Right ventricle myocardium superior (tissue), 1 donor: ENCODE measurements at places on chromosomes 11 and 22. TPM values are rescaled to one million over a fixed set of nuclear protein-coding genes. Genes with fewer than 3 reads are reported as not detected.

MMP11 gene
- 25.3 TPM for total RNA-seq

INS gene
- not detected for total RNA-seq

OR8G5 gene
- total RNA-seq = not detected

MYOD1 gene
- not detected for total RNA-seq

KCNJ1 gene
- total RNA-seq = not detected

GGT5 gene
- total RNA-seq = 21.0 TPM

MMP12 gene
- total RNA-seq = not detected

EFCAB6 gene
- total RNA-seq = 1.7 TPM

PGA5 gene
- not detected for total RNA-seq

PANX2 gene
- total RNA-seq = 0.43 TPM

SCGB1C1 gene
- not detected for total RNA-seq

SOX6 gene
- 15.8 TPM for total RNA-seq

TESMIN gene
- total RNA-seq = 0.46 TPM

- no peak for DNase-seq
Measured at GRCh38 chr11:70834984-70835560, 417.3 kb downstream of the SHANK2 start.

DNA sequence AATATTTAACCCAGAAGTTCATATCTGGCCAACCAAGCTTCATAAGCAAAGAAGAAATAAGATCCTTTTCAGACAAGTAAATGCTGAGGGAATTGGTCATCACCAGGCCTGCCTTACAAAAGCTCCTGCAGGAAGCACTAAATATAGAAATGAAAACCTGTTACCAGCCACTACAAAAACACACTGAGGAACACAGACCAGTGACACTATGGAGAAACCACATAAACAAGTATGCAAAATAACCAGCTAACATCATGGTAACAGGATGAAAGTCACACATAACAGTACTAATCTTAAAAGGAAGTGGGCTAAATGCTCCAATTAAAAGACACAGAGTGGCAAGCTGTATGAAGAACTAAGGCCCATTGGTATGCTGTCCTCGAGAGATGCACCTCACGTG lies 311.4 kb downstream of the DYNC2H1 start:
- no peak for DNase-seq

GRCh38 chr22:38951734-38952133 lies 5.7 kb upstream of the APOBEC3A start:
- DNase-seq = no peak

GRCh38 chr11:118232659-118233058 lies 7.8 kb upstream of the JAML start:
- DNase-seq = no peak

GRCh38 chr22:37425800-37426705 lies 1.2 kb downstream of the ELFN2 start:
- DNase-seq = no peak

- DNase-seq = no peak
Measured at GRCh38 chr11:26948881-26949280, 45.0 kb upstream of the FIBIN start.

DNA sequence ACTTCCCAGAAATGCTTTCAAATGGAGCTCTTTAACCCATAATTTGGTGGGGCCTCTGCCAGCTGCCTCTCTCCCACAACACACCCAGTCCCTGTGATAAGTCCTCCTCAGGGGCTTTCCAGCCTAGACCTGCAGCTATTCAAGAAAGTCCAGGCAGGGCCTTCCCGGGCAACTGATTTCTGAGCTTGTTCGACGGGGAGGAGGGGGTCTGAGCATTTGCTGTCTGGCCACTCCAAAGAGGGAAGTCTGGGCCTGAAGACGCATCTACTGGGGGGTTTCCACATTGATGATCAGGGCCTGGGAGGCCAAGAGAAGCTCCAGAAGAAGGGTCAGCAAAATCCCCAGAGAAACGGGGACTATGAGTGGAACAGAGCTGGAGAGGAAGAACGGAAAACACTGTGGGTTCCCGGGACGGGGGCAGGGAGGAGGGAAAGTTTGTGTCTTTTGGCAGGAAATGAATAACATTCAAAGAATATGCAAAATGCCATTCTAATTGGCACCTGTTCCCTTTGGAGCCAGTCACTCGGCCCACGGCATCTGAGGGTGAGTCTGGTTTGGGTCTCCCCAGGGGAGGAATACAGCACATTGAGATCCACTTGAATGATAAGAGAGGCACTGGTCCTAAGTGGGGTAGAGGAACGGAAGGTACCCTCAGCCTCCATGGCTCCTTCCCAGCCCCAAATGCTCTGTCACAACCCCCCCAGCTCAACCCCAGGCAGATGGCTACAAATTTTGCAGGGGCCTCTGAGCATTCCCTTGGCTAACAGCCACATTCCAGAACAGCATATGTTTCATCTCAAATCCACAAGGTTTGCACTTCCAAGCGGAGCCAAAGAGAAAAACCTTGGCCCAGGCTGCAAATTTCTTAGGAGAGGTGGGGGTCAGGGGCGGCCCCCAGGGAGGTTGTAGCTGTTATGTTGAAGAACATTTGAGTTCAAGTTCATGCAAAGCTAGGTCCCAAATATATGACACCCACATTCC lies 72.0 kb downstream of the RPUSD4 start:
- peak; percentile 63 for DNase-seq

GRCh38 chr11:33344611-33345010 lies 87.4 kb downstream of the HIPK3 start:
- no peak for DNase-seq

GRCh38 chr11:60056349-60056969 lies at the start of gene MS4A3:
TSS of gene MS4A3 (plus strand) at chr11:60056665. CDS start at chr11:60061161, 4,496 bp downstream.
- DNase-seq = no peak

GRCh38 chr22:31199187-31199586 lies 12.9 kb upstream of the LIMK2 start:
- DNase-seq = no peak

DNA sequence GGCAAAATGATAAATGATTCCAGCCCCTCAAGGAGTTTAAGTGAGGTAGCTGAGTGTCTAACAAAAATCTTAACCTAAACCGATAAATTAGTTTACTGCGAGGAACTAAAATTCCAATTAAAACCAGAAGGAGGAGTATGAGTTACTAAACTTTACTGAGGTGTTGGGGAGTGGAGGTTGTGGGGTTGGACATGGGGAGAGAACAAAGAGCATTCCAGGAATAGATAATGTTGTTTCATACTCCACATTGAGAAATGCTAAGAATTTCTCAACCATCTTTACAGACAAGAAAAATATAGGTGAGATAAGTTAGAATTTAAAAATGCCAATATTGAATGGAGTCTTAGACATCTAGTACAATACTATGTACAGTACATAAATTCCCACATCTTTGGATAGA lies 488.6 kb downstream of the METTL15 start:
- DNase-seq = no peak

DNA sequence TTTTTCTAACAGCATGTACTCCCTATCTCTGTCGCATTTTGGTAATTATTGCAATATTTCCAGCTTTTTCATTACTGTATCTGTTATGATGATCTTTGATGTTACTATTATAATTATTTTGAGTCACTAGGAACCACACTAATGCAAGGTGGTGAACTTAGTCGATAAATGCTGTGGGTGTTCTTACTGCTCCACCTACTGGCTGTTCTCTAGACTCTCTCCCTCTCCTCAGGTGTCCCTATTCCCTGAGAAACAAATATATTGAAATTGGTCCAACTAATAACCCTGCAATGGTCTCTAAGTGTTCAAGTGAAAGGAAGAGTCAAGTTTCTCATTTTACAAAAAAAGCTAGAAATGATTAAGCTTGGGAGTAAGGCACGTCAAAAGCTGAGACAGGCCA lies 10.5 kb downstream of the ARL14EP start:
- DNase-seq = no peak

GRCh38 chr11:46529095-46529905 lies 64.5 kb downstream of the AMBRA1 start:
- peak; percentile 68 for DNase-seq

GRCh38 chr11:70547386-70547785 lies 149.1 kb downstream of the CTTN start:
- peak; percentile 2 for DNase-seq

GRCh38 chr11:4393858-4394223 lies 339 bp upstream of the TRIM21 start:
- DNase-seq = no peak

- DNase-seq = no peak
Measured at GRCh38 chr22:48934446-48934845, 893.2 kb downstream of the BRD1 start.

DNA sequence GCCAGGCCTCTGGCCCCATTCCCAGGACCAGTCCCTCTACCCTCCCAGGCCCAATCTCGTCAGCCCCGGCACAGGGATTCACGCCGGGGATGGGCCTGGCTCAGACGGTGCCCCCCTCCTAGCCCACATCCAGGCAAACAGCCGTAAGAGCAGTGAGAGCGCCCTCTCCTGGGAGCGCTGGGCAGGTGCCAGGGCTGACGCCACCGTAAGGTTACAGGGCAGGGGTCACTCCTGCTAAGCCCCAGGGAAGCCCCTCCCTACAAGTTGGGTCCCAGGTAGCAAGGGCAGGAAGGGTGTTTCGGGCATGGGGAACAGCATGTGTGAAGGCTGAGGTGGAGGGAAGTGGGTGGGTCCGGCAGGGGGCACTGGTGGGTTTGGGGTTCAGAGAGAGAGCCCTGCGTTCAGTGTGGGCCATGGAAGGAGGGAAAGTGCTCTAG lies 19.2 kb upstream of the PPARA start:
- no peak for DNase-seq

GRCh38 chr11:118318581-118319336 lies 14.2 kb downstream of the CD3E start:
- no peak for DNase-seq

GRCh38 chr11:14409891-14410290 lies 50.9 kb upstream of the RRAS2 start:
- DNase-seq = no peak

DNA sequence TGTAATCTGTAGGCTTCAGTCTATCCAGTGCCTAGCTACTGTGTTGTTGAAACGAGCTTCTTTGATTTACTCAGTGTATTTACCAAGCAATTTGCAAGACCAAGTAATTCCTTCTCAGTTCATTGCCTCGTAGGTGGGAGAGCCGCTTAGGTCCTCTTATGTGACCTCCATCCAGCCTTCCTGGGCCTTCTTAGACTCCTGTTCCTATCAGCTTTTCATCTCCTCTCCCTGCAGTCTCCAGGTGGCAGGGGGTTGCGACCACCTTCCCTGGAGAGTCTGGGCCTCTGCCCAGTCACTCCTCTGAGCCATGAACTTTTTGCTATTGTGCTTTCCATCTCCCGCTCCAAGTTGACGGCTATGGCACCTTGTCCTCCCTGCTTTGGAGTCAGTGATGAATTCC lies 251.8 kb downstream of the KIRREL3 start:
- no peak for DNase-seq

DNA sequence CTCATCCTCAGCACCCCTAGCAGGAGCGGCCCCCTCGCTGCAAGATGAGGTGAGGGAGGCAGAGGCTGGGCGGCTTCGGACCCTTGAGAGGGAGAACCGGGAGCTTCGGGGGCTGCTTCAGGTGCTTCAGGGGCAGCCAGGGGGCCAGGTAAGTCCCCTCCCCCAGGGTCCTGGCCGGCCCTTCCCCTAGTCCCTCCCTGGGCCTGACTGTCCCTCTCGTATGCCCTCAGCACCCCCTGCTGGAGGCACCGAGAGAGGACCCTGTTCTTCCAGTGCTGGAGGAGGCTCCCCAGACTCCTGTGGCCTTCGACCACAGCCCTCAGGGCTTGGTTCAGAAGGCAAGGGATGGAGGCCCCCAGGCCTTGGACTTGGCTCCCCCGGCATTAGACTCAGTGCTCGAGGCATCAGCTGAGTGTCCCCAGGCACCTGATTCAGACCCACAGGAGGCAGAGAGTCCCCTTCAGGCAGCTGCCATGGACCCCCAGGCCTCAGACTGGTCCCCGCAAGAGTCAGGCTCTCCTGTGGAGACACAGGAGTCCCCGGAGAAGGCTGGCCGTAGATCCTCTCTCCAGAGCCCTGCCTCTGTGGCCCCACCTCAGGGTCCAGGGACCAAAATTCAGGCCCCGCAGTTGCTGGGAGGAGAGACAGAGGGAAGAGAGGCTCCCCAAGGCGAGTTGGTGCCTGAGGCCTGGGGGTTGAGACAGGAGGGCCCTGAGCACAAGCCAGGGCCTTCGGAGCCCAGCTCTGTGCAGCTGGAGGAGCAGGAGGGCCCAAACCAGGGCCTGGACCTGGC lies 4.0 kb downstream of the CCDC88B start:
- no peak for DNase-seq

GRCh38 chr11:13942971-13943381 lies 19.5 kb upstream of the SPON1 start:
- no peak for DNase-seq

GRCh38 chr11:1230456-1231395 lies 7.9 kb downstream of the MUC5B start:
- DNase-seq = peak; percentile 30

DNA sequence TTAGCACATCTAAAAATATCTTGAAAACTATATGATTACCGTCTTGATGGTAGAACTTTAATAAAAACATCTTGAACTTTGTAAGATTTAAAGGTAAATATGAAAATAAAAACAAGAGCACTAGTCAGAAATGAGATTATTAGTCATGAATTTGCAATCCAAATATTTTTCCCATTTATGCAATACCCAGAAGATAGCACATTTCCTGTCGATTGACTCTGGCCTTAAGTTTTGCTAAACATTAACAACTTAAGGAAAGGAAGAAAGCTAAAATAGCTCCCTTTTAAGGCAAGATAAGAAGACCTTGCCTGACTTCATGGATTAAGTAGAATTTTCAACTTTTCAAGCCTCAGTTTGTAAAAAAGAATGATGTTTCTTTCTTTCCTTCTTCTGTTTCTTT lies 1374.7 kb upstream of the RAG2 start:
- DNase-seq = no peak

DNA sequence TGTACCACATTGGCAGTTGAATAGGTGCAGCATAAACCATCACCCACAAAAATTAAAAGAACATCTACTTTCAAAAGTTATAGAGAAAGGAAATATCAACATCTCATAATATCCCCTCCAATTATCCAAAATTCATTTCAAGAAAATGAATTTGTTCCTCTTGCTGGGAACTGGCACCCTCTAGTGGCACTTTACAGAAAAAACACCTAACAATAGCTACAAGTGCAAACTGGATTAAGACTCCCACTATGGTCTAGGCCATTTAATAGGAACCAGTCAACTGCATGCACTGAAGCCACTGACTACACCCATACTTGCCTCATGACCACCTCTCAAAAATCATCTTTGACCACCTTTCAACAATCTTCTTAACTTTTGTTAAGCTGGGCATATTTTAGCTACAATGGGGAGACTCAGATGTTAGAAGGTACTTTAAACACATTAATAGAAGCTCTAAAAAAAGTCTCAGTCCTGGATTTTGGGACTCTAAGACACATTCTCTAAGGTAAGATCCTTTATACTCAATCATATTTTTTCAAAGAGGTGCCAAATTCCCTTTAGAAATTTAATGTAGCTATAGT lies 17.3 kb downstream of the TRAF6 start:
- DNase-seq = no peak
